ENCODE measurements at places on chromosomes 12 and 14.
A peak's percentile ranks its signal among the peaks of the same experiment; 100 is the strongest.

GRCh38 chr14:96792003-96792402 is 5.2 kb upstream of the VRK1 start:
- no peak for DNase-seq

DNA sequence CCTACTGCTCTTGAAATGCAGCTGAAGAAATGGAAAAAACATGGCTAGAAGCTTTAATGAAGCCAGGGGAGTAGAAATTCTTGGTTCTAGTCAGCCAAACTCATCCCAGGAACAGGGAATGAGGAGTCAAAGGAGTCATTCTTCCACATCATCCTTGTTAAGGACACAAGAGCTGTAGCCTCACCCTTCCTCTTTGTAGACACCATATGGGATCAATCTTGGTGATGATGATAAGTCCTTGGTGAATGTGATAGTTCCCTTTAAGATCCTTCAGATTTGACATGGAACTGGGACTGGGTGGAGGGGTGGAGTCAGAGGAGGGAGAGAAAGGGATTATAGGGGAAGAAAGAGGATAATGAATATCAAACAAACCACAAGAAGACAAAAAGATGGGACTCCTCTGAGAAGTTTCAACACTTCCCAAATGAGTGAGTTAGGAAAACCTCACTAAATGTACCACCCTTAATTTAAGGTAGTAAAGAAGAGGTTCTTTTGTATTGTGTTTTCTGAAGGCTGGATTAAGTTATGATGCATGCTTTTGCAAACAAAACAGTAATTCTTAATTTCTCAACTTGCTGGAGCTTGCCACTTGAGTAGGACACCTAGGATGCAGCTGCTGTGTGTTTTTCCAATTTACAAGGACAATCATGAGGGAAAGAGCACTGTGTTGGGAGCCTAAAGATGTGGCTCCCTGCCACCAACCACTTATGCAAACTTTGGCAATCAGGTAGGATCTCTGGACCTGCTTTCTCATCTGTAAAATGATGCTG is 104.0 kb downstream of the WIF1 start:
- no peak for DNase-seq

GRCh38 chr14:103209054-103209453 is 85.8 kb downstream of the TNFAIP2 start:
- DNase-seq, result no peak

GRCh38 chr12:9971181-9971580 is at the start of gene CLEC12A:
CLEC12A (plus strand) TSS chr12:9971409; CDS start chr12:9971597, 188 bp downstream.
- DNase-seq, result peak; percentile 48

- no peak for DNase-seq
These were observed 97.3 kb downstream of the ESR2 start for GRCh38 chr14:64196814-64197411.

- DNase-seq, result no peak
These were observed 20.3 kb downstream of the TTC6 start for GRCh38 chr14:37615582-37616289.

GRCh38 chr12:47757840-47758583 is 668 bp downstream of the RAPGEF3 start:
- no peak for DNase-seq

GRCh38 chr12:29625359-29625953 is 128.0 kb upstream of the OVCH1 start:
- no peak for DNase-seq

DNA sequence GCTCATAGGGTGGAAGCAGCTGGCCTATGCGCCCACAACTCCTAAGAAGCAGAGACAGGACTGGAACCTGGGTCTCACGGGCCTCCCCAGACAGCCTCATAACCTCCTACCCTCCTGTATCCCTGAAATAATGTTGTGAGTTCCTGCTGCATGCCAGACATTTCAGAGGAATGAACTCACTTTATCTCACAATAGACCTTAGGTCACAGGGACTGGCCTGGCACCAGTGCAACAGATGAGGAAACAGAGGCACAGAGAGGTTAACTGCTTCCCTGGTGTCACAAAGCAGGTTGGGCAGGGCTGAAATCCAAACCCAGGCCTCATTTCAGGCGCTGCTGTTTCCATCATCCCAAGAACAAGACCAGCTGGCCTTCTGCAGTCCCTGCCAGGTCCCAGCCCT is 5.3 kb downstream of the PHETA1 start:
- DNase-seq, result no peak

- DNase-seq, result peak; percentile 74
These were observed 18.2 kb upstream of the RNASE12 start for GRCh38 chr14:20609215-20610001.

GRCh38 chr14:42428996-42429395 is 822.3 kb downstream of the LRFN5 start:
- no peak for DNase-seq

GRCh38 chr12:131091413-131091975 is 137.8 kb downstream of the ADGRD1 start:
- no peak for DNase-seq

DNA sequence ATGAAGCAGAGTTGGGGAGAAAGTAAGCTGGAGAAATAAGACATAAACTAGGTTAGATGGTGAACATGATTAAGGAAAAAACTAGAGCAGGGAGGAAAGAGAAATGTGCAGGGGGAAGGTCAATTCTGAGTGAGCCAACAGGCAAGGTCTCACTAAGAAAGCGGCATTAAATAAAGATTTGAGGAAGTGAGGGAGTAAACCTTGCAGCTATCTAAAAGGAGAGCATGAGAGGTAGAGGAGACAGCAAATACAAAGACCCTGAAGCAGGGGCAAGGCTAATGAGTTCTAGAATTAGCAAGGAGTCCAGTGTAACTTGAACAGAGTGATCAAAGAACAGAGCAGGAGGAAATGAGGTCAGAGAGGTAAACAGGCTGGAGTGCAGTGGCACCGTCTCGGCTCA is 4.4 kb upstream of the SOCS2 start:
- no peak for DNase-seq

DNA sequence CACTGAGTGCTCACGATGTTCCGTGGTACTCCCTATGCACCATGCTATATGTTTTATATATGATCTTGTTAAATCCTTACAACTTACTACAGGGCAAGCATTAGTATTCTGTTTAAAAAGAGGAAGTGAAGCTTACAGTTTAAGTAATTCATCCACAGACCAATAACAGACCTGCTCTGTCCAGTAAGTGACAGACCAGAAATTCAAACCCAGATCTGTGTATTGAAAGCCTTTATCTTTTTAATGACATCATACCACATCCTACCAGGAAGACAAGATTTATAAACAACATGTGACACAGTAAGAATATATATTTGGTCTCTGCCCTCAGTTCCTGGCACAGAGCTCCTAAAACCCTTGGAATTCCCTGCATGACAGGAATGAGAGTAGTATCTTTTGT is 206.5 kb downstream of the STXBP6 start:
- DNase-seq, result no peak

DNA sequence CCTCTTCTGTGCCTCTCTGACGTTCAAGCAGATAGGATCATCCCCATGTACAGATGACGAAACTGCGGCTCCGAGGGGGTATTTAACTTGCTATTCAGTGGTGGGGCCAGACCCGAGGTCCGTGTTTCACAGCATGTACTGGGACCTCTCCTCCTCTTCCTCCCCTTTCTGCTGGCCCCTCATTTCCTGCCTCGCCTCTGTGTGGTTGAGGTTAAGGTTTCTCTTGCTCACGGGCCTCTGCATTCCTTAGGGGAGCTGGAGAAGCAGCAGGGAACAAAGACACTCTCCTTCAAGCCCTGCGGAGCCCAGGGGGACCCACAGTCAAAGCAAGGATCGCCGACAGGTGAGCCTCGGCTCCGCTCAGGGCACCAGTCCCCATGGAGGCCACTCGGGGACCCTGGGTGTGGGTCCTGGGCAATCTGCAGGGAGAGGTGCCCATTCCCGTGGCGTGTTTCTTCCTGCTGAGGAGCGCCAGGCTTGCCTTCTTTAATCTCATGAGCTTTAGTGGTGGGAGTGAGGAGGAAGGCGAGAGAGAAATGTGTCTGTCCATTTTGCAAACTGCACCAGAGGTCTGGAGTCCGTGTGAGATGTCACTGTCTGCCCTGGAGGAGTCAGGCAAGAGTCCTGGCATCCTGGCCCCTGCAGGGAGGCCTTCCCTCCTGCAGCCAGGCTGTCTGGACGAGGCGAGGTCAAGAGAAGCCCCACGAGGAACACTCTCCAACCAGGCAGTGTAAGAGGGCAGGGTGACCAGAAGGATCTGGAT is 45.0 kb downstream of the SLC6A12 start:
- peak; percentile 57 for DNase-seq

Measured in GF-D8 (cell line).